Natural killer cell treated with Interleukin-12 subunit alpha and Interleukin-12 subunit beta and Interleukin-15 and Interleukin-18, amount 100 ng/mL, for 72 hours (primary cell): ENCODE measurements at places on chromosomes 11 and 22.

DNA sequence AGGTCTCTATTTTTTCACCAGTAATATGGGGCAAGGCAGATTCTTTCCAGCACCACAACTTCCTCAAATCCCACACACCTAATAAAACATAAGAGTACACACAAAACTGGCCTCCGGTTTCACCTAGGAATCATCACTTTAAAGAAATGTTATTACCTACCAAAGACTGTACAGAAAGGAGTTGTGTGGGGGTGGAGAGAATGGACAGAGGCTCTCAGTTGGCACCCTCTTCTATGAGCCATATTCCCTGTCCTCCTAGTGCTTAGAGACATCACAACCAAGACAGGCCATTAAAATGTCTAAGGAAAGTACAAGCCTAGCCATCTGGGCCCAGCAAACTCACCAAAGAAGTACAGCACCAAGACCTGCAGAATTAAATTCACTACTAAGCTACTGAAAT lies 56.1 kb downstream of the RBFOX2 start:
- DNase-seq, result no peak

DNA sequence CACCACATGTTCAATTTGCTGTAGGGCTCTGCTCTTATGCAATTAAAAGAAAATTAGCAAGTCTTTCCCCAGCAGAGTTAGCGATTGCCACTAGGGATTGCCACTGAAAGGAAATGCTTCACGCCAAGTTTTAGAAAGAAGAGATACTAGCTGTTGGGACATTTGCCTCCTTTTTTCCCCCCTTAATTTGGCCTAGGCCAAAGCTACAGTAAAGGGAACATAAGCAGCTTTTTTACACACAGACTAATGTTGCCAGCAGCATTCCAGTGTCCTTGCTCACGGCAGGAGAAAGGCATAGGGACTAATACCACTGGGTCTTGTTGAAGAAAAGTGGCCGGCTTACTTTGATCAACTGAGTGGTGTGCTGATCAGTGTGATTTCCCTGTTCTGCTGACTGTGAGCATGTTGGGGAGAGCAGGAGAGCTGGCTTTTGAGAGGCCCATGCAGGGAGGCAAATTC lies 71.2 kb downstream of the PHF21A start:
- no peak for DNase-seq

DNA sequence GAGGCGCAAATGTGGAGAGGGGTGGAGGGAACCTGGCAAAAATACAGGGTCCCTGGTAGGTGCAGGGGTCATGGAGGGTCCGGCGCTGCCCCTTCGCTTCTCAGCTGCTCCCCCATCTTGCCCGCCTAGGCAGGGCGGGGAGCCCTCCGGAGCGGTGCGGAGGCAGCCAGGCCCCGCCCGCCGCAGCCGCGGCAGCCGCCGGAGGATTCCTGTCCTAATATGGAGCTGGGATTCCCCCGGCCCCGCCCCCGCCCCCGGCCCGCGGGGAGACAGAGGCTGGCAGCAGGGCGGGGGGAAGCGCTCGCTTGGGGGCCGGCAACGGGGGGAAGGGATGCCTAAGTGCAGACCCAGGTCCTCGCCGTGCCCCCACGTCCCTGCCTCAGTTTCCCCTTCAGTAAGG lies 1.0 kb upstream of the NPAS4 start:
- DNase-seq, result no peak

- DNase-seq, result peak; percentile 50
Measured at GRCh38 chr11:69874984-69875624, 55.9 kb upstream of the FGF3 start.

- DNase-seq, result no peak
Measured at GRCh38 chr11:92875473-92875872, 94.0 kb upstream of the MTNR1B start.
